ENCODE measurements at places on chromosomes 2 and 18.

DNA sequence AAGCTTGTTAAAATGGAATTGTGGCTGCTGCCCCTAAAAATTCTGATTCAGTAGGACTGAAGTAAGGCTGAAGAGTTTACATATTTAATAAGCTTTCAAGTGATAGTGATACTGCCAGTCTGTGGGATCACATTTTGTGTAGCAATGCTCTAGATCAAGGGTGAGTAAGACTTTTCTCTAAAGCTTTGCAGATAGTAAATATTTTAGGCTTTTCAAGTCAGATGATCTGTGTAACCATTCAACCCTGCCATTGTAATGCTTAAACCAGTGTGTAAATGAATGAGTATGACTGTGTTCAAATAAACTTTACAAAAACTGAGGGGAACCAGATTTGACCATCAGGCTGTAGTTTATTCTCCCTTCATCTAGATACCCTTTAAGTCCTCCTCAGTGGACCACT lies 92.7 kb downstream of the PIK3C3 start:
- no peak for DNase-seq

- no peak for DNase-seq
Observed at GRCh38 chr2:116580209-116580608, 1234.3 kb upstream of the DDX18 start.

DNA sequence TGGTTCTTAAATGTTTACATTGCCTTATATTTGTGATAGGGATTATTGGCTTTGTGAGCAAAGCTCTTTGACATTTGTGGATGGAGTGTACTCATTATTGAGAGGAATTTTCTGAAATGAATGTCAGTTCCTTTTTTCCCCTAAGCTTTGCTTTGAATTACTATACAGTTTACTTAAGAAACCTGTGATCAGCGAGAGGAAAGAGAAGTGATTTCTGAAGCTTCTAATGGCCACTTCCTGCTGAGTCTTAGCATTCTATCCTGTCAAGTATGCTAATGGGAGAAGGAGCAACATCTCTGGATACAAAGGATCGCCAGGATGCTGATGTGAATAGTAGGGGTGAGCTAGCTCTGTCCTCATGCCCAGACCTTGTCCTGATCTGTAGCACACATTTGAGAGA lies 47.8 kb upstream of the MGAT5 start:
- DNase-seq: no peak

- DNase-seq: no peak
Observed at GRCh38 chr2:165003443-165004130, 48.3 kb upstream of the SLC38A11 start.

DNA sequence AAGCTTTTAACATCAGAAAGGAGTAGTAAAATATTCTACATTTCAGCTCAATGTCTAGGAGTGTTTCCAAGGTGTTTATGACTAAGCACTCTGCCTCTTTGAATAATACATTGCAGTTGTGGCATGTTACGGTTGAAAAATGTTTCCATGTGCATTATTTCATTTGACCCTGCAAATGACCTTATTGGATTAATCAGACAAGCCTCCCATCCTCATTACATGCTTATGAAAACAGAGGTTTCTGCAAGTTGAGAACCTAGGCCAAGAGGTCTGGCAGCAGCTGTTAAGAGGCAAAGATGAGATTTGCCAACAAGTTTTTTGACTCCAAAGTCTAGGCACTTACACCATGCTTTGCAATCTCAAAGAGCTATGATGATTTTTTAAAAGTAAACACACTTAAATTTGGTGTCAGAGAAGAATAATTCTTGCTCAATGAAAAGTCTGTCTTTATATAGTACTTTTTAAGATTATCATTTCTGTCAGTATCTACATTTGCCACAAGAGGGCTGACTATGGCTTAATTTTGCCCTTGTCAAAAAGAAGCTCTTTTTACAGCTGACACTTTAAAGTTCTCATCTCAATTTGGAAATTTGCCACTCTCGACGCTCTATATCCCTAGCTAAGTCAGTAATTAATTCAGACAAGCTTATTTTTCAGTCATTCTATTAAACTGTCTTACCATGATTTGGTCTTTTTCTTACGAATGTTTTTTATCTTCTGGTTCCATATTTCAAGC lies 260.6 kb downstream of the PAX3 start:
- DNase-seq: no peak

DNA sequence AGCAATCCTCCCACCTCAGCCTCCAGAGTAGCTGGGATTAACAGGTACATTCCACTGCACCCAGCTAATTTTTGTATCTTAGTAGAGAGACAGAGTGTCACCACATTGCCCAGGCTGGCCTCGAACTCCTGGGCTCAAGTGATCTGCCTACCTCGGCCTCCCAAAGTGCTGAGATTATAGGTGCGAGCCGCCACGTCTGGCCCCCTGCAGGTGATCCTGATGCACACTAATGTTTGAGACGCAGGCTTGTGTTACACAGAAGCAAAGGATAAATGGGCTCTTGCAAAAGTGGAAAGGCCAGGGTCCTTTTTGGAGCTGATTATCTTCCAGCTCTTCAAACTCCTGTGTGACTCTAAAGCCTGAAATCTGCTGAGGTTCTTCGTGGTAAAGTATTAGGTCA lies 84.2 kb downstream of the TGFA start:
- DNase-seq: no peak

DNA sequence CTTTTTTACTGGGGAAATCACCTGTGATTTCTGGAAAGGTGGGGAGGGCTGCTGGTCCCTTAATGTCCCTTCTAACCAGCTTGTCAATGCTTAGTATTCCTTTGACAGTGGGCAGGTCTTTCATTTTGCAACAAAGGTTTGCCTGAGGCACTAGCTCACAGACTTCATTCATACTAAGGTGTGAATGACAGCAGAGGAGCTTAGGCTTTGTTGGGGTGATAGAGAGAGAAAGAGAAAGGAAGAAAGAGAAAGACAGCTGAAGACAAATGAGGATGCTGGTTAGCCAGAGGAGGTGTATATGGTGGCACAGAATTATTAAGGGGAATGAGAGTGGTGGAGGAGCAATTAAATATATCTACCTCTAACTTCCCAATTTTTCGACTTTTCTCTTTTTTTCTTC lies 28.9 kb upstream of the GTF2A1L start:
- no peak for DNase-seq

- no peak for DNase-seq
Observed at GRCh38 chr2:108823286-108823685, 36.7 kb downstream of the CCDC138 start.

DNA sequence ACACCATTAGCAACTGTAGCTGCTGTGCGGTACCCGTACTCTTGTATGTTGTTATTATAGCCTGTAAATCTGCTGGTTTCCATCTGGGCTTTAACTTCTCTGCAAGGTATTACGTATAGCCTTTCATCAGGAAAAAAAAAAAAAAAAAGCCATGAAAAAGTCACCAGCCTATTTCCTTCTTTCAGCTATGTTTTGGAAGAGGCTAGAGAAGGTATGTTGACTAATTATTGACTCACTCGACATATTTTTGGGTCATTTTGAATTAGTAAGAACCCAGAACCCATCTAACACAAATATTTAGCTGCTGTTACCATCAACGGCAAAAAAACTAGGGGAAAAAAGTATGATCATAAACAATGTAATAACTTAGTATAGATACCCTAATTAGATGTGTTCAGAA lies 1395.6 kb downstream of the SUCLG1 start:
- no peak for DNase-seq

DNA sequence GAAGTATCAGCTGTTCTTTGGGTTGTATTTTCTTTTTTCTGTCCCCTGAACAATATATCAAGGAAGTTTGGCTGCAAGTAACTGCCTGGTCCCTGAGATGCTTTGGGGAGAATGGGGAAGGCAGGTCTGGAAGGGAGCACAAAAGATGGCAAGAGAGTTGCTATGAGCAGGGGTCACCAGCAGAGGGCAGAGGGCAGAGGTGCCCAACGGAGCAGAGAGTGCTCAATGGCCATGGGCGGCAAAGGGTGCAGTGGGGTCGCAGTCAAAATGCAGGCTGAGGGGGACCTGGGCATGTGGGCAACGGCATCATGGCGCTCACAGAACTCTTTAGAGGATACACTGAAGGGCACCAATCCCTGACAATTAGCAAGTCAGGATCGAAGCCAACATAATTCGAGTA lies 107.7 kb upstream of the ATP8B1 start:
- no peak for DNase-seq

GRCh38 chr2:20588918-20589871 lies 61.7 kb downstream of the HS1BP3 start:
- DNase-seq: no peak

GRCh38 chr2:3443506-3444084 lies 64.1 kb downstream of the TRAPPC12 start:
- DNase-seq: no peak

DNA sequence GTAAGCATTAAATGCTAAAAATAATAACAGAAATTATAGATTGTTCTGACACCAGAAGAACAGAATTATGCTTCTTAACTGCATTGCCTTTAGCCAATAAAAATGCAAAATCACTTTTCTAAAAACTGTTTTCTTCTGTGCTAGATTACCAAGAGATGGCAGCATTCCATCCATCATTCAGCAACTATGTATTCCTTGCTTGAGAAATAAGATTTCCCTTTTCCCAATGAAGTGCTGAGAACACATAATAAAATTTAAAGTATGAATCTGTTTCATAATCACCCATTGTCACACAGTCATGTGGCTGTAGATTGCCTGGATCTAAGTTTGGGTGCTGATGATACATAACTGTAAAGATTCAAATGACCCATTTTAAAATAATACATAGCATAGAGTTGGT lies 504.2 kb downstream of the TDRD15 start:
- no peak for DNase-seq

DNA sequence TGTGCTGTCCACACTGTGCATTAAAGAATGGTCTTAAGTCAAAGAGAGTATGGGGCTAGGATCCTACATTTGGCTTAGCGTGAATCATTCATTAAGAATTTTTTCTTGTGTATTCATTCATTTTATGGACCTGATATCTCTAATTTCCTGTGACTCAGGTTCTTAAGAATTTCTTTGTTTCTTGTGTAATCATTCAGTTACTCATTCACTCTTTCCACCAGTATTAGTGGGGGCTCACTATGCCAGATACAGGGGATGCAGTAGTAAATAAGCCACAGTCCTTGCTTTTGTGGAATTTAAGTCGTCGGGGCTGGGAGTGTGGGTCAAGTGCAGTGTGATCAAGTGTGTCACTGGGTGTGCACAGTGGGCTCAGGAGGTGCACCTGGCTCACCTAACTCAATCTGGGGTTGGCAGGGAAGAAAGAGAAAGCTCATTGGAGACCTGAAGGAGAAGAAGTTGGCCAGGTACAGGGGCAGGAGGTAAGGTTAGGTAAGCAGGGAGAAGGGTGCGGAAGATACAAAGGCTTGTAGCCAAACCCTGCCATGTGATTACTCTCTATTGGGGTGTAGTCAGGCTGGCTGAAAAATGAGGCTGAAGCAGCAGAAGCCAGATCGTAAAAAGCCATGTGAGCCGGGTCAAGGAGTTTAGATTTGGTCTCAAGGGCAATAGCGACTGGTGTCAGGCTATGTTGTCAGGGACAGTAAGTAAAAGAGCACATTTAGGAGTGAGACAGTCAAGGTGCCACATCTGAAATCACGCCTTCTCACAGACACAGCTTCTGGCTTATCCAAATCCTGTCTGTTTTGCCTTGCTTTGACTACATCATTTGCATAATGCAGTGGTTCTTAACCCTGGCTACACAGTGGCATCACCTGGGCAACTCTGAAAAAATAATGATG lies 67.2 kb downstream of the KCTD1 start:
- DNase-seq: no peak

DNA sequence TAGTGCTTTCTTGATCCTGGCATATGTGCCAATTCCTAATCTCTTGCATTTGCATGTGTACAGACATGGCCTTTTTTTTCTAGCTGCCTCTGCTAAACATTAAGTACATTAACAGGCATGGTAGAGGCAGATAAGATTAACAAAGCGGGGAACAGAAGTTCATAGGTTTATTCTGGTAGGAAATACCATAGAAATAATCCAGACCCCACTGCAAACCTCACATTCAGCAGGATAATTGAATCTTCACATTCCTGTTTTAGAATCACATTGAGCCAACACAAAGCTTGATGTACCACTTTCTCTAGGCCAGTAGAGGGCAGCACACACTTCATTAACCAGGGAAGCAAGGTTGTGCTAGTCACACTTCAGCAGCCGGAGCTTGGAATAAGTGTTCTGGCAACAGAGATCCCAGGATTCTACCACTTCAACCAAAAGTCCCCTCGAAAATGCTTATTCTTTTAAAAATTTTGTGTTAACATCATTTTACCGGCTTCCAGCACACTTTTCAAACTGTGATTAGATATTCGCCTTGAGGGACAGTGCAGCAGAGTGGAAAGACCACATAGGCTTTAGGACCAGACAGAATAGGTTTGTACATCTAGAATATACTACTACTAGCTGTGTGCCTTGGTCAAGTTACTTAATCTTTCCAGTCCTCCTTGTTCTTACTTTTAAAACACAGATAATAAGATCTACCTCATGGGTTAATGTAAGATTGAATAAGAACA lies 420.2 kb upstream of the CHST9 start:
- no peak for DNase-seq

- DNase-seq: no peak
Observed at GRCh38 chr2:217934321-217935131, 68.3 kb downstream of the TNS1 start.

DNA sequence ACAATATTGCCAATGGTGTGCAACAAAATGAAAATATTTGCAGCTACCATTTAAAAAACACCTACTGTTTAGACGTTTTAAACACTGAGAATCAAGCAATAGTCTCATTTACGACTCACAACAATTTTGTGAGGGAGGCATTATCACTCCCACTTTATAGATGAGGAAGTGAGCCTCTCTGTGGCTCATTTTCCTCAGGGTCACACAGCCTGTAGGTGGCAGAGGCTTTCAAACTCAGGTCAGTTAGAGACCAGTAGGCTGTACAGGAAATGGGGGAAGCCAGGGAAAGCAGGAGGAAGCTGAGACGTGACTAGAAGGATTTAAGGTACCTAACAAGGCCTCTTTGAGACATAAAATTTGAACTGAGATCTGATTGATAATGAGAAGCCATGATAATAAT lies 95.0 kb upstream of the ZNF521 start:
- no peak for DNase-seq

DNA sequence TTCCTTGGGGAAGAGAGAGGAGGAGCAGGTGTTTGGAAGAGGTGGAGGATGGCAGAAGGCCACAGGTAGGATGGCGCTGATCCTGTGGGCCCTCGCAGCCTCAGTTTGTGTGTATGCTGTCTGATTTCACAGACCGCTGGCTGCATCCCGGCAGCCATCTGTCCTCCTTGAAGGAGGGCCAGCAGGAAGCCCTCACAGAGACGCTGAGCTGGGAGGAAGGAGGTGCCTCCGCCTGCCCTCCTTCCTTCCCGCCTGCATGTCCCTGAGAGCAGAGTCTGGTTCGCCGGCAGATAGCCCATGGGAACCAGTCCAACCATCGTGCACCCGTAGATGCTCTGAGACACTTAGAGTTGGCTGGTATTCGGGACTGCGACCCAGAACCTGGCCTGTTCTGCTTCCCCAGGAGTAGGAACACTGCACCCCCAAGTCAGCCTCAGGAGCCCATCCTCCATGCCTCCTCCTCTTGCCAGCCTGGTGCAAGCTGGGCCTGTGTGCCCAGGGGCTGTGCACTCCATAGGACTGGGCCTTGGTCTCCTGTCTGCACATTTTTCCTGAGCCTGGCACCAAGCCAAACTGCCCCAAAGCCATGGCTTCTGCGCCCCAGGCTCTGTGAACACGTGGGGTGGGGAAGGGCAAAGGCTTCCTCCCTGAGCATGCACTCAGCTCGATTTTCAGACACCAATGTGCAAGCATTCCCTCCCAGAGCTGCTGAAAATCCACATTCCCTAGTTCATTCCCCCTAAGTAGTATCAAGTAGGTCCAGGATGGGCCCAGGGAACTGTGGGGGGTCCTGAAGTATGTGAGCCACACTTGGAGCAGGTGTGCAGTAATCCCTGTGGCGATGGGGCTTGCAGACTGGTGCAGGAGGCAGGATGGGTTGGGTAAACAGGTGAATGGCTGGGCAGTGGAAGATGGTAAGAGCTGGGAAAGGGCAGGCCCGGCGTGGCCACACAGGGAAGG lies 115.6 kb downstream of the SEPTIN10 start:
- no peak for DNase-seq
